ENCODE measurements at places on chromosomes 2 and 18.

GRCh38 chr2:229417176-229417575 lies 146.1 kb upstream of the PID1 start:
- no peak for DNase-seq

- no peak for DNase-seq
Observed at GRCh38 chr2:205484215-205484614, 198.1 kb upstream of the NRP2 start.

DNA sequence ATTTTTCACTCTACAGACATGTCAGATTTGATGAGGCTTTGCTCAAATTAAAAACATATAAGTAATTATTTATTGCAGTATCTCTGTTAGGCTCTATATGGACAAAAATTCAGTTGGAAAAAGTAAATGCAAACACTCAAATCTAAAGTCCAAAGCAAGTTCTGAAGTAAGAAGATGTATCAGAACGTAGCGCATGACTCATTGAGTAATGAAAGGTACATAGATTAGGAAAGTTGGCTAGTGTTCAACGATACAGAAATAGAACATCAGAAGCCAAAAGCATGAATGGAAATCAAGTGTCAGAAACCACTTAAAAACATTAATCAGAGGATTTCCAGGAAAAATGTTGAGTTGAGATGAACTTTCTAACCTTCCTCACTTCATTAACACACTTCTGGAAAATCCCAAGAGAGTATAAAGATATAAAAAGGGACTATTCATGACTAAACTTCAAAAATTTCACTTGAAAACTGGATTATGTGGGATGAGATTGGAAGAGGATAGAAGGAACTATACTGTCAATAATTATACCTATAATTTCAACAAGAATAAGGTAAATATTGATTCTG lies 494.1 kb downstream of the LRRTM4 start:
- DNase-seq, result no peak

GRCh38 chr18:2654169-2654927 lies 1.2 kb upstream of the SMCHD1 start:
- no peak for DNase-seq

DNA sequence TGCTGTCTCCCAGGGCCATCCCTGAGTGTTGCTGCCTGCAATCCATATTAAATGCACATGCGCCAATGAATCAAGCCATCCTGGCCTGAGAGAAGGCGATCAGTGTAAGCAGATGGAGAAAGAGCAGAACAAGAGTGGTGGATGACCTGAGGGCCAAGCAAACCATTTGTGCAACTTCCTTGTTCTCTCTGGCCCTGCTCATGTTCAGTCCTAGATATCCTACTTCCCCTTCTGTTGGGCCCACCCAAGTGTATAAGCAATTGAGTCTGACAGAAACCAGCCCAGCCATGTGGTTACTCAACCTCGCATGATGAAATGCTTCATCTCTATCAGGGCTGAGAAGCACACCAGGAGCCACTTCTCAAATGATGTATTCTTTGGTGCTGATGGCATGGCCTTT lies 383.1 kb upstream of the ID2 start:
- DNase-seq, result no peak
